AML-193 (cell line): ENCODE measurements at places on chromosomes 12 and 14.
A peak's percentile ranks its signal among the peaks of the same experiment; 100 is the strongest.

GRCh38 chr12:80356097-80356496, 87.9 kb upstream of the PTPRQ start:
- no peak for DNase-seq

- DNase-seq: no peak
These were observed 725.5 kb upstream of the FLRT2 start for GRCh38 chr14:84804468-84804867.

GRCh38 chr14:101499080-101499479, 62.2 kb upstream of the DIO3 start:
- DNase-seq: no peak

GRCh38 chr14:104392001-104392395, 187.6 kb upstream of the C14orf180 start:
- no peak for DNase-seq

DNA sequence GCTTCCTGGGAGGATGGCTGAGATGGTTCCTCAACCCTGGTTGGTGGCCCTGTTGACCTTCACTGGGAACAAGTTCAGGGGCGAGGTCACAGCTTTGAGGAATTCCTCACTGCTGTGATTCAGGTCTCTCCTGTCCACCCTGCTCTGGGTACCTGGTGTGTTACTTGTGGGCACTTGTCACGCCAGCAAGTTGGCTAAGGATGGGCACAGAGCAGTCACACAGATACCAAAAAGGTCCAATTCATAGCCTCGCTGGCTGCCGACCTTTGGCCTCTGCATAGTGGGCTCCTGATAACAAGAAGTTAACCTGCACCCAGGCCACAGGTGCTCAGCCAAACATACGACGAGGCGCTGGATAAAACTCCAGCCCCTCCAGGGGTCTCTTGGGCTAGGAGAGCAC, 11.2 kb downstream of the SDS start:
- no peak for DNase-seq

DNA sequence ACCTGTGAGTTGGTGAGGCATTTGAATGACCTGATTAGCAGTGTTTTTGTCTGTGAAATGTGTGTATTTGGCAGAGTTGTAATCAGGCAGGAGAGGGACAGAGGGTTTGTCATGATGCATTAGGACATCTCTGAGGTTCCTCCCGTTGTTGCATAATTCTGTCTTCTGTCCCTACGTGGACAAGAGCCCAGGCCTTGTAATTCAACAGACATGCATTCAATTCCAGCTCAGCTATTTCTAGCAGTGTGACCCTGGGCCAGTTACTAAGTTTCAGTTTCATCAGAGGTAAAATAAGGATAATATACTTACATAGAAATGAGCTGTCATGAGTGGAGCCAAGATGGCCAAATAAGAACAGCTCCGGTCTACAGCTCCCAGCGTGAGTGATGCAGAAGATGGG, 208.6 kb downstream of the SLC38A4 start:
- peak; percentile 12 for DNase-seq
